ENCODE measurements at places on chromosomes 1 and 21. TPM values are rescaled to one million over a fixed set of nuclear protein-coding genes. Genes with fewer than 3 reads are reported as not detected.

Gene CYYR1
- polyA plus RNA-seq, result 3.0 TPM

Gene ARHGAP29
- 1.3 TPM for polyA plus RNA-seq

Gene OPTC
- not detected for polyA plus RNA-seq

Gene WDR26
- polyA plus RNA-seq, result 34.3 TPM

Gene BSND
- polyA plus RNA-seq, result 0.08 TPM

Gene LIPI
- polyA plus RNA-seq, result not detected

Gene ARID4B
- polyA plus RNA-seq, result 8.1 TPM

Gene KCNE2
- not detected for polyA plus RNA-seq
